Ascending aorta (tissue), 2 donors: ENCODE measurements at places on chromosomes 5 and 9. TPM values are rescaled to one million over a fixed set of nuclear protein-coding genes. Genes with fewer than 3 reads are reported as not detected.

- no peak for DNase-seq
Observed at GRCh38 chr5:58149345-58149744, 310.5 kb downstream of the PLK2 start.

DNA sequence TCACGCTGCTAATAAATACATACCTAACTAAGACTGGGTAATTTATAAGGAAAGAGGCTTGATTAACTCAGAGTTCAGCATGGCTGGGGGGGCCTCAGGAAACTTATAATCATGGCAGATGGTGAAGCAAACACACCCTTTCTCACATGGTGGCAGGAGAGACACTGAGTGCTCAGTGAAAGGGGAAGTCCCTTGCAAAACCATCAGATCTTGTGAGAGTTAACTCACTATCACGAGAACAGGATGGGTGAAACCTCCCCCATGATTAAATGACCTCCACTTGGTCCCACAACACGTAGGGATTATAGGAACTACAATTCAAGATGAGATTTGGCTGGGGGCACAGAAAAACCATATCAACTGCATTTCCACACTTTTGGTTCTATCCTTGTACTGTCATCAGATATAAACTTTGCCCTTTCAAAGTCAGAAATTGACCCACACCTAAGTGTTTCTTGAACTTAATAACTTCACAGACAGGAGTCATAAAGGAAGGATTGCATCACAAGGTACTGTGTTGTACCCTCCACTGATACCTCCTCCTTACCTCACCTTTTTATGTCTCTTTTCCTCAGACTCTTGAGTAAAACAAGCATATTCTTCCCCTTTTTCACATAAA lies 319.1 kb upstream of the PIK3R1 start:
- no peak for DNase-seq

The WDR36 gene
- total RNA-seq, result 8.4 TPM

DNA sequence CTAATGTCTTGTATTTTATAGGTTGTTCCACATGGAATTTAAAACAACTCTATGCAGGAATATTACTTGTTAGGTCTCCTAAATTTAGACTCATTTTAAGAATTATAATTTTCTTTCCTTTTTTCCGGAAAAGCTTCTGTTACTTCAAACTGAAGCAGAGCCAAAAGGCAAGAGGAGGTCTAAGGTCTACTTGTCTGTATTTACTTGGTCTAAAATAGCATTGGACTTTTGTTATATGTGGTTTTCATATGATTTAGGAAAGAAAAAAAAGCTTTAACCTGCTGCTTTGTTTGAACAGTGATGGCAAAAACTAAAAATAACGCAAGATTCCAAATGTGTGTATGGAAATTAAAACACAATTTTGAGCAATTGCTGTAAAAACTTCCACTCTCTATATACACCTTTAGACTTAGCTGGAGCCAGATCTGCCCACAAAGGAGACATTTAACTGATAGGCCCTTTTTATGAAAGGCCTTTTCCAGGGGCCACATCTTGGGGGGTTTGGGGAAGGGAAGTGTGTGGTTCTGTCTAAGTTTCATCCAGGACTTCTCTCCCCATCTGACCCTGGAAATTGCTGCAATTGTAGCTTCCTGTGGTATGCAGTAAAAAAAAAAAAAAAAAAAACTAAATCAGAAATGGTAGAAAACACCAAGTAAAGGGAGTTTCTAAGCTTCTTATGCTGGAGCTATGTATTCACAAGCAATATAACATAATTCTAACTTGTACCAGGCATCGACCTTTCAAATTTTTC lies 307.7 kb upstream of the MEF2C start:
- no peak for DNase-seq

The CDC25C gene
- not detected for total RNA-seq

DNA sequence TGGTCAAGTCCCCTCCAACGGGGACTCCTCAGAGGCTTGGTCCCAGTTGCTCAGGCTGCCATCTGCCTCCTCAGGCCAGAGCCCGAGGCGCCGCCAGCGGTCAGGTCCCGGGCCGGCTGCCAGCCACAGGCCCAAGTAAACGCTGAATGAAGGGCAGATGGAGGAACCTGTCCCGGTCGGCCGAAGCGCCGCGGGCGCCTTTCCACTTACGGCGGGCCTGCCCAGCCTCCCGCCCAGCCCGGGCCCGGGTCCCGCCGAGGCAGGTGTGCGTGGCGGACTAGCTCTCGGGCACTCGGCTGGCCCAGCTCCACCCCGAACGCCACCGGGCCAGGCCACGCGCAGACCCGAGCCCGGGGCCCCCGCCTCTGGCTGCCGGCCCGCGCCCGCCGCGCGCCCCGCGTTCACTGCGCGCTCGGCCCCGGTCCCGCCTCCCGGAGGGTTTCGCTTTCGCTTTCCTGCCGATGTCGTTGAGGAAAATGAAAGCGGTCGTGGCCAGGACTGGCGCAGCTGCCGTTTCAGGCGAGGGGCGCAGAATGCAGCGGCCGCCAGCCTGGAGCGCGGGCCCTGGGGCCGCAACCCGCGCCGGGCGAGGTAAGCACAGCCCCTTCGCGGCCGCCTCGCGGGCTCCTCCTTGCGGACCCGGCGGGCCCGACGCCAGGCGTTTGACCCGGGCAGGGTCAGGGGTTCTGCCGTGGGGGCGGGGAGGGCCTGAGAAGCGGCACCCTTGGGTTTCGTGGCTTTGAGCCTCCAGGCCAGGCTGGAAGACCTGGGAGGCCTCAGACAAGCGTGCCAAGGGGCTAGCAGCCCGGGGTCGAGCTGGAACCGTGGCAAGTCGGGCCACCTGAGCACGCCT lies 41.2 kb downstream of the SLC22A5 start:
- DNase-seq, result peak; percentile 63

DNA sequence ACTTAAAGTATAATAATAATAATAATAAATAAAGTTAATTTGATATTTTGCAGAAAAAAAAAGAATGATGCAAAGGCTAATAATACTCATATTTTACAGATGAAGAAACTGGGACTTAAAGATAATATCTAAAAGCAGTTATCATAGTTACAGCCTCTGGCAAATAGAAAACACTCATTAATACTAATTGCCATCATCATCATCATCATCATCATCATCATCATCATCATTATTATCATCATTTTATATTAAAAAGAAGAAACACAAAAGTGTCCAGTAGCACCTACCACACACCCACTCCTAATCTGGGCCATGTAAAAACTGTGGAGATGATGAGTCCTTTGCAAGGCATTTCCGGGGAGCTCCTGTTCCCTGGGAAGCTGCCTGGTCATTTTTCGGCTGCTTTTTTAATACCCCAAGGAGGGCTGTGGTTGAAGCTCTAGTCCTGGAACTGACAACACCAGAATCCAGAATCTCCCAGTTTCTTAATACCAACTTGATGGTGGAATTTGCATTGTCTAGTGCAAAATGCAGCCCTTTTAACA lies 70.8 kb downstream of the HTR4 start:
- no peak for DNase-seq

DNA sequence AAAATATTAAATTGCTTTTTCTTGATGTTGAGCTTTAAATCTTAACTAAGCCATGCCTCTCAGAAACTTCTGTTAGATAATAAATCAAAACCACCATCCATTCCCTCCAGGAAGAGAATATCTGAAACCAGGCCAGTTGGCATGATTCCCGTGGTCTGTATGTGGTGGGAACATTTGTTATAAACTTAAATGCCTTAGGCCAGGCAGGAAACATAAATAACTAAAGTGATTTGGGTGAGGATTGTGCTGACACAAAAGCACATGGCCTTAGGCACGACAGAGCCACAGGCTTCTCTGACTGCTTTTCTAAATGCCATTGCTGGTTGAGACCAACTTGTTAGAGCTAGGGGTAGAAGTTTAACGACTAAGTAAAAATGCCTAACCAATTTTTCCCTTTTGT lies 255.9 kb downstream of the GABRG2 start:
- no peak for DNase-seq

DNA sequence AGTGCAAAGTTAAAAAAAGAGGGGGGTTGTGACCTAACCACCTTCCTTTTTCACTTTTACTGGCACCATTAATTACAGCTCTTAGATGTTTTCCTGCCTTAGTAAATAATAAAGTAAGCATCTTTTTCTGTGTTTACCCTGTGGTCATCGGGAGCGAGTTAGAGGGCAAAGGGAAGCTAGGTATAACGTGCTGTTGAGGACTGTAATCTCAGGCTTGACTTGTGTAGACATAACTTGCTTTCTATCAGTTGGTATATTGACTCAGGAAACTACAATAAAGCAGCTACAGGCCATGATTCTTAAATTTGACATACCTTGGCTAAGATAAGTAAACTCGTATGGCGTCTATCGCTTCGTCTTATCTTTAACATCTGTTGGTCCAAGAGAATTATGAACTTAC lies 509.8 kb upstream of the CHD1 start:
- DNase-seq, result no peak

- no peak for DNase-seq
Observed at GRCh38 chr9:93190133-93190525, 6.2 kb downstream of the WNK2 start.

GRCh38 chr9:86735772-86736458 lies 211.4 kb downstream of the GAS1 start:
- DNase-seq, result no peak

DNA sequence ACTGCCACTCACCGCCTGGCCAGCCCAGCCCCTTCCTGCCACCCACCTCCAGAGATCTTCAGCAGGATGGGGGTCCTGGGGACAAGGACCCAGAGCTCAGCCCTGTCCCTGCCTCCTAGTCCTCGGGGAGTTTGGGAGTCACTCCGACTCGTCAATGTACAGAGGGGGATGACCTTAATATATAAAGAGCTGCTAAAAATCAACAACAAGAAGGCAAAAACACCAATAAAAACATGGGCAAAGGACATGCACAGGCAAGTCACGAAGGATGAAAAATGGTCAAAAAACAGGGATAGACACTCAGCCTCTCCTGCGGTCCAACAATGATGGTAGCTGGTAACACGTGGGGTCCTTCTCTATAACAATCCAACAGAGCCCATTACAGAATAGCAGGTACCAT lies 4.7 kb upstream of the ASB6 start:
- DNase-seq, result no peak

The PDE6A gene
- total RNA-seq, result not detected

DNA sequence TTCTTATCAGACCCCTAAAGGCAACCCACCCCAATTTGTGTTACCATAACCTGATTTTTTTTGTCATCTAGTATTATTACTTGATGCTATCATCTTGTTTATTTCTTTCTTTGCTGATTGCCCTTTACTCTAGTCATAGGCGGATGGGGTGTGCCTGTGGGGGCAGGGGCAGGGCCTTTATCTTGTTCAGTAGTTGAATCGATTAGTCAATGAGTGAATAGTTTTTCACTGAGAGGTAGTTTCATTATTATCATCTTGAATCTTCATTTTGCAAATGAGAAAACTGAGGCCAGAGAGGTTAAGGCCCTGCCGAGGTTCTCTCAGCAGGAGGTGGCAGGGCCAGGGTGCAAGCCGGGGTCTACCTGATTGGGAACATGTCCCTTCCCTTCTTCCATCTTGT lies 9.4 kb upstream of the GM2A start:
- DNase-seq, result no peak
